ENCODE measurements at places on chromosomes 12 and 14.

DNA sequence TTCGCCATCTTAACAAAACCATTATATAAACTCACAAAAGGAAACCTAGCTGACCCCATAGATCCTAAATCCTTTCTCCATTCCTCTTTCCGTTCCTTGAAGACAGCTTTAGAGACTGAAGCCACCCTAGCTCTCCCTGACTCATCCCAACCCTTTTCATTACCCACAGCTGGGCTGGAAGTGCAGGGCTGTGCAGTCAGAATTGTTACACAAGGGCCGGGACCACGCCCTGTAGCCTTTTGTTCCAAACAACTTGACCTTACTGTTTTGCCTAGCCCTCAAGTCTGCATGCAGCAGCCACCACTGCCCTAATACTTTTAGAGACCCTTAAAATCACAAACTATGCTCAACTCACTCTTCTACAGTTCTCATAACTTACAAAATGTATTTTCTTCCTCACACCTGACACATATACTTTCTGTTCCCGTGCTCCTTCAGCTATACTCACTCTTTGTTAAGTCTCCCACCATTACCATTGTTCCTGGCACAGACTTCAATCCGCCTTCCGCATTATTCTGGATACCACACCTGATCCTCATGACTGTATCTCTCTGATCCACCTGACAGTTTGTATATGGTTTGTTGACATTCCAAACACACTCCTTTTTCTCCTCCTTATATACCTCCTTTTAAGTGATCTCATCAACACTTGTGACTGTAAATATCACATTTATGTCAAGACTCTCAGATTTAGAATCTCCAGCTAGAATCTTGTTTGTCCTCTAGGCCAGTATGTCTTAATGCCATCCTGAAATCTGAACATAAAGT lies 208.7 kb downstream of the KITLG start:
- DNase-seq, result no peak

GRCh38 chr12:118544569-118544968 lies 168.2 kb downstream of the SUDS3 start:
- no peak for DNase-seq

GRCh38 chr12:83841620-83842019 lies 1071.0 kb downstream of the SLC6A15 start:
- no peak for DNase-seq

DNA sequence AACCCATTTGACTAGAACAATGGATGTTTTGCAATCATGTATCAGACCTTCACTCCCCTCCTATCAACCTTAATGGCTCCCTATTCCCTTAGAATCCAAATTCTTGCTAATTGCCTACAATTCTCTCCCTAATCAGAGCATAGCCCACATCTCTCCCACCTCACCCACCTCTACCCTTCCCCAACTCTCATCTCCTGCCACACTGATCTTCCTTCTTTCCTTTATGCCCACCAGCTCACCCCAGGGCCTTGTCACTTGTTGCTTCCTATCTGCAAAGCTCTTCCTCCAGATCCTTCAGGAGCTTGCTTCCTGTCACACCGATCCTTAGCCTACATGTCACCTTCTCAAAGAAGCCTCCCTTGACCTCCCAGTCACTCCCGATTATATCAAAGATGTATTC lies 177.8 kb downstream of the KSR2 start:
- DNase-seq, result no peak

DNA sequence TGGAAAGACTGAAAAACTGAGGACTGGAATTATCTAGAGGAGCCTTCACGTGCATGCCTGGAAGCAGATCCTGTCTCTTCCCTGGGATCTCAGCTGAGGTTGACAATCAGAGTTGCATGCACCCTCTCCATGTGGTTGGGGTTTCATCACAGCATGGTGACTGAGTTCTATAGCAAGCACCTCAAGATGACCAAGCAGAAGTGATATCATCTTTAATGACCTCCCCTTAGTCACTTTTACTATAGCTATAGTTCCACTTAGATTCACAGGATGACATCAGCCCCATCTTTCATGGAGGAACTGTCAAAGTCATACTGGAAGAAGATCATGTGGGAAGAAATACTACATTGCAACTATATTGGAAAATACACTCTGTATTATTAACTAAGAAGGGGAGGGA lies 105.8 kb upstream of the ATXN7L3B start:
- DNase-seq, result no peak

GRCh38 chr14:96559571-96559970 lies 57.4 kb downstream of the PAPOLA start:
- no peak for DNase-seq
